ENCODE measurements at places on chromosomes 4 and X.

DNA sequence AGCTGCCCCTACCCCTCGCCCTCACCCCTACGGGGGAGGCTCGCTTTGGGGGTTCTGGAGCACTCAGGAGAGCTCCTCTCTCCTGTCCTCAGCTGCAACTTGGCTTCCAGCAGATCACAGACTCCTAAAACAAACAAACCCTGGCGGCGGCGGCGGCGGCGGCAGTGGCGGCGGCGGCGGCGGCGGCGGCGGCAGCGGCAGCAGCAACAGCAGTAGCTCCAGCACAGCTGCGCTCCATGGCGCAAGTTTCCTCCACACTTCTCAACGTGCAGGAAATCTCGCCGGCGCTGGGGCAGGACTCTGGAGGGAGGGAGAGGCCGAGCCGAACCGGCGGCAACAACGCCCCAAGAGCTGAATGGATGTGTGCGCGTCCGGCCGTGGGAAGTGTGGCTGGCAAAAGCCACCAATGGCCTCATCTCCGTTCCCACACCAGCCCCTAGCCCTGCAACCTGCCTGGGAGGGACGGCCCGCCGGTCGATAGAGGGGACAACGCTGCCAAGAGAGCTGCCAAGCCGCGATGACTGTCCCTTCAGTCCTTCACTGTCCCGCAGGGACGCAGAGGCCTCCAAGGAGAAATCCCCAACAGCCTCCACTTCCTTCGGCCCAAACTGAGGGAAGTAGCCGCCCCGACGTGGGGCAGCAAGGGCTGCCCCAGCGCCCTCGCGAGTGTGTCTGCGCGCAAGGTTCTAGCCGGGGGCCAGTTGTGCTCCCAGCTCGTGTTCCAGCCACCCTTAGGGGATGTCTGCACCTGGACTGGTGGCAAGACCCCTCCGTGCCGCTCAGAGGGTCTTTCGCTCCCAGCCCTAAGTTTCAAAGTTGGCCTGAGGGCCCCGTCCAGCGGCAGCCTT is 775 bp downstream of the SHROOM4 start:
- DNase-seq = peak; percentile 39

DNA sequence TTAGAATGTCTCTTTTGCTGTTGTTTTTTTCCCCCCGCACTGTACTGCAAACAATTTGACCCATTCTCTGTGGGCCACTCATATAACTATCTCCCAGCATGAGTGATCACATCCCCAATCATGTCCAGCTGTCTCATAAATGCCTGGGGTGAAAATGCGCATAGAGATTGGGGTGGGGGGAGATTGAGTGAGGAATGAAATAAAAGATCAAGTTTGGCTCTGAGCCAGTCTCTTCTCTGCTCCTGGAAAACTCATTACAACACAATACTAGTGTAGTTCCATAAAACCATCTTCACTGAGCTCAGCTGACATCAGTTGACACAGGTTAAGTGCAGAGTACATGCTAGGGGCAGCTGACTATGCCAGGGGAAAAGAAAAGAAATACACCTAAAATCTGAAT is 96.9 kb downstream of the EGF start:
- no peak for DNase-seq

- no peak for DNase-seq
Observed at GRCh38 chr4:14841801-14842768, 160.2 kb upstream of the CPEB2 start.

GRCh38 chr4:157389741-157390140 is 169.2 kb downstream of the GRIA2 start:
- no peak for DNase-seq

DNA sequence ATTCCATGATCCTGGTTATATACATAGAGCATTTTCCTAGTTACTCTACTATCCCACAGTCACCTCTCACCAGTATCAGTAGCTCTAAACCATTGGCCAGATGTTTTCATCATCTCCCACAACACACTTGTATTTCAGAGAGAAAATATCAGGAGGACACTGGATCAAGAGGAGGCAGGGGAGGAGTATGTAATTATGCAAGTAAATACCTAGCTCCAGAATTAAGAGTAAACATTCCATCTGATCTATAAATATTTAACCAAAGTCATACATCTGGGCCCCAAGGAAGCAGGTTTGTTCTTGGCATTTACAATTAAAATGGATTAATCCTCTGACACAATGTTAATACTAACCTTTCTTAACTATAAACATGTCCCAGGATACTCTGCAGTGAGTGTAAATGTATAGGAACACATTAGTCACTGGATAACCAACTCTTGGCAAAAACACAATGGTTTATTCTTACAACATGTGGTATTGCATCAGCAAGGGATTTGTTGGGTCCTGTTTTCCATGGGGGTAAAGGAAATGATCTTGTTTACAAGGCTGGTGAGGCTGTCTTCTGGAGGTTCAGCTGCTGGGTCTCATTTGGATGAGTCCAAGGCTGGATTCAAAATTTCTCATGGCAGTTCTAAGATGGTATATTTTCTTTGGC is 170.1 kb downstream of the ATG4A start:
- DNase-seq = no peak

GRCh38 chr4:173243917-173244658 is 75.5 kb downstream of the GALNT7 start:
- no peak for DNase-seq

GRCh38 chrX:131317326-131317725 is 28.2 kb upstream of the IGSF1 start:
- no peak for DNase-seq

GRCh38 chr4:53059256-53059655 is 197.1 kb downstream of the RASL11B start:
- DNase-seq = no peak

DNA sequence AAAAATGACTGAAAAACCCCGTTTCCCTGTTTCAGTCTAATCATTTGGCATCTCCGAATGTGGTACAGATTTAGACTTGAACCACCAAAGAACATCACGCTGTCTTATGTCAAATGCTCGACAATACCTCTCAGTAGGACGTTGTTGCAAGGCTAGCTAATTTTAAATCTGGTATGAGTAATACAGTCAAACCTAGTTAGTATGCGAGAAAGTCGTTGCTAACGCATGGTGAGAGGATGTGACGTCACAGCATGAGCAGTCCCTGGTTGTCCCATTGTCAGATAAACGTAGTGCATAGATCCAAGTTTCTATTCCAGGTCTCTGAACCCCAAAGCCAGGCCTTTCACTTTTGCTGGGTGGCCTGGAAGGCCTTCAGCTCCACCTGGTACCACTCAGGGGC is 44.7 kb downstream of the SETD7 start:
- no peak for DNase-seq

DNA sequence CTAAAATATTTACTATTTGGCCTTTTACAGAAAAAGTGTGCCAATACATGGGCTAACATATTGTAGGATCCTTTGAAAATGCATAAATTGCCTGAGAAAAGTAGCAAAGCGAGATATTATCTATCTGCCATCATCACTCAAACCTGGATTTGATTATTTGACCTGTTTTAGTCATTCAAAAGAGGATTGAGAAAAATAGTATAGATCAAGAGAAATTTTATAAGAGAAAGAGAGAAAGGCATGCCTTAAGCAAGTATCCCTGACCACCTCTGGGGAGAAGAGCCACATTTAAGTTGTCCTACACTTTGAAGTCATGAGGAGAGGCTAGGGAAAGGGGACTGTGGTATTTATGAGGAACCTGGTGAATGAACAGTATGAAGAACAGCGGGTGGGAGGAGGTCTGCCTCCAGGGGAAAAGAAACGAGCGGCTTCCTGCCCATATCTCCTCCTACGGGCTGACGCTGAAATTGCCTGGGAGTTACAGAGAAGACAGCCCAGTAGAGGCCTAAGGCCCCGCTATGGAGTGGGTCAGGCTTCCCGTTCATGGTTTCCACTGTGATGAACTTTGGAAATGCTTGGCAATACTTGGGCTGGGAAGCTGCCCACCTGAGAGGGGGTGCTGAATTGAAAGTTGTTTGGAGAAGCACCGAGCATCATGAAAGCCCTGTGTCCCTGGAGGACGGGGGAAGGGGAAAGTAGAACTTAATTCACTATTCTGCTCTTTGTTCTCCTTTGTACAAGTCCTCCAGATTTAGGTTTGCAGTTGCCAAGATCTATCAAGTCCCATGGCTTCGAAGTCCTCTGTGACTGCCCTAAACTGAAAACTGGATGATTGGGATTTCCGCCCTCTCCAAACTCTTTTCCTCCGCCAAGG is 106.9 kb upstream of the ACSL4 start:
- DNase-seq = no peak

DNA sequence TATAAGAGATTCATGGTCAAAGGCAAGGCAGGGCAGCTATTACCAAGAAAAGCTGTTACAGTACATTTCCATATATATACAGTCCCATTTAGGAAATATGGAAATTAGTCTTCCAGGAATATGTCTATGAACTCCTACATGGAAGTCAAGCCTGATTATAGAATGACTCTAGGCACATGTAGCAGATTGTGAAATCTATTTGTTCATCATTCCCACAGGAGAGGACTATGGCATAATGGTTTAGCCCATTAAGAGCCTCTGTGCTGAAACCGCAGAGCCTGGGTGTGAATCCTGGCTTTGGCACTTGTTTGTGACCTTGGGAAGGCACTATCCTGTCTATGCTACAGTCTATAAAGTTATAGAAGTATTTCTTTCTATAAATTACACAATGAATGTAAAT is 764.8 kb downstream of the RAPGEF2 start:
- no peak for DNase-seq

GRCh38 chr4:4860600-4861389 is 1.3 kb downstream of the MSX1 start:
- peak; percentile 62 for DNase-seq

- DNase-seq = no peak
Observed at GRCh38 chrX:53422861-53423306, at the start of gene RIBC1. RIBC1 (plus strand) TSS chrX:53422873; CDS start chrX:53426277, 3,404 bp downstream.

DNA sequence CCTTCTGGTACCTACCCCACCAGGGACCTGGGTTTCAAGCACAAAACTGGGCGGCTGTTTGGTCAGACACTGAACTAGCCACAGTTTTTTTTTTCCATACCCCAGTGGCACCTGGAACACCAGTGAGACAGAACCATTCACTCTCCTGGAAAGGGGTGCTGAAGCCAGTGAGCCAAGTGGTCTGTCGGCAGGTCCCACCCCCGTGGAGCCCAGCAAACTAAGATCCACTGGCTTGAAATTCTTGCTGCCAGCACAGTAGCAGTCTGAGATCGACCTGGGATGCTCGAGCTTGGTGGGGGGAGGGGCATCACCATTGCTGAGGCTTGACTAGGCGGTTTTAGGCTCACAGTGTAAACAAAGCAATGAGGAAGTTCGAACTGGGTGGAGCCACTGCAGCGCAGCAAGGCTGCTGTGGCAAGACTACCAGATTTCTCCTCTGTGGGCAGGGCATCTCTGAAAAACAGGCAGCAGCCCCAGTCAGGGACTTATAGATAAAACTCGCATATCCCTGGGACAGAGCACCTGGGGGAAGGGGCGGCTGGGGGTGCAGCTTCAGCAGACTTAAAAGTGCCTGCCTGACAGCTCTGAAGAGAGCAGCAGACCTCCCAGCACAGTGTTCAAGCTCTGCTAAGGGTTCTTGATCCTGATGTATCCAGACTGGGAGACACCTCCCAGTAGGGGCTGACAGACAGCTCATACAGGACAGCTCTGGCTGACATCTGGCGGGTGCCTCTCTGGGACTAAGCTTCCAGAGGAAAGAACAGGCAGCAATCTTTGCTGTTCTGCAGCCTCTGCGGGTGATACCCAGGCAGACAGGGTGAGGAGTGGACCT is 223.0 kb downstream of the COX18 start:
- no peak for DNase-seq

- DNase-seq = no peak
Observed at GRCh38 chr4:71293705-71294104, 45.1 kb upstream of the SLC4A4 start.

- DNase-seq = no peak
Observed at GRCh38 chrX:76893930-76894329, 466.4 kb downstream of the MAGEE1 start.

DNA sequence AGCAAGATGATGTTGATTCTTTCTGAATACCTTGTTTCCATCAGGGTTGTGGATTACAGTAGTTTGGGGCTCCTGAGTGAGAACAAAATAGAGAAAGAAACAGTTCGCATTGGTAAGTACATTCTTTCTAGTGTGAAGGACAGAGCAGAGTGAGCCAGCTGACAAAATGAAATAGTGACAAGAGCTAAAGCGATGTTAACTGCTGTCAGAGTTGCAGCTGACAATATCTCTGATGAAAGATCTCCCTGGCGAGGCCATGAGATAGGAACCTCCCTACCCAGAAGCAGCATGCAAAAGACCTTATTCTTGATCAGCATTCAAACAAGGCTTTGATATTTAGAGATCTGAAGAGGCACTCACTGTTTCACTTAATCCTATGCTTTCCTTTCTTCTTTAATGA is 258.6 kb downstream of the CAMK2D start:
- no peak for DNase-seq

DNA sequence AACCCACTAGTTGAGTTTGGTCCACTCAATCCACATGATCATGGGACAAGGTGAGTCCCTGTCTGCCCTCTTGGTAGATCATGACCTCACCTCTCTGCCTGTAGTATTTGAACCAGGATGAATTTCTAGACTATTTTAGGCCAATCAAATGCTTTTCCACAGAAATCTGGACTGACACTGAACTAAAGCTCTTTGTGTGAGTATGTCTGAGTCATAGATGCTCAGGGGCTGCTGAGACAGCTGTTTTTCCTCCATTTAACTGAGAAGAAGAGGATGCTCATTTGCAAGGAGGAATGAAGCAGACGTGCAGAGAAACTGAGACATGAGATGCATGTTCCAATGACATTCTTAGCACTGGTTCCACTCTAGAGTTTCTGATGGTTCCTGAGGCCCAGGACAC is 77.3 kb upstream of the TMEM47 start:
- DNase-seq = no peak

DNA sequence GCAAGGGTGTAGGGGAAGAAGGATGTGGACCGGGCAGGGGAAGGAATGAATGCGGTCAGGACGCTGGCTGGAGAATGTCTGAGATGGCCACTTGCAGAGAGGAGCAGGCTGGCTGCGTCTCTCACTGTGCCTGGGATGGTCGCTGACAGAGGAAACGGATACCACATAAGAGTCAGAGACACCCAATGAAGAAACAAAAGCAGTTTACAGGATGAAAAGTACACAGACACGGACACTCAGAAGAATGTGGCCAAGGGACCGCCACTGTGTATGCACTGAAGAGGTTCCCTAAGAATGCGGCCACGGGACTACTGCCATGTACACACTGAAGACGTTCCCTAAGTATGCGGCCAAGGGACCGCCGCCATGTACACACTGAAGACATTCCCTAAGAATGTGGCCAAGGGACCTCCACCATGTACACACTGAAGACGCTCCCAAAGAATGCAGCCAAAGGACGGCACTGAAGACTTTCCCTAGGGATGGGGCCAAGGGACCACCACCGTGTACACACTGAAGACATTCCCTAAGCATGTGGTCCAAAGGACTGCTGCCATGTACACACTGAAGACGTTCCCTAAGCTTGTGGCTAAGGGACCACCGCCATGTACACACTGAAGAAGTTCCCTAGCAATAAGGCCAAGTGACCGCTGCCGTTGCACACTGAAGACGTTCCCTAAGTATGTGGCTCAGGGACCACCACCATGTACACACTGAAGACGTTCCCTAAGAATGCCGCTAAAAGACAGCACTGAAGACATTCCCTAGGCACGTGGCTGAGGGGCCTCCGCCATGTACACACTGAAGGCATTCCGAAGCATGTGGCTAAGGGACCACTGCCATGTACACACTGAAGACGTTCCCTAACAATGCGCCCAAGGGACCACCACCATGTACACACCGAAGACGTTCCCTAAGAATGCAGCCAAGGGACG is 32.2 kb downstream of the DHRSX start:
- DNase-seq = no peak

Measured in SK-N-SH (cell line).